ENCODE measurements at places on chromosomes 16 and 17.

GRCh38 chr16:31452631-31453106 lies 6.6 kb upstream of the ARMC5 start:
- no peak for DNase-seq

DNA sequence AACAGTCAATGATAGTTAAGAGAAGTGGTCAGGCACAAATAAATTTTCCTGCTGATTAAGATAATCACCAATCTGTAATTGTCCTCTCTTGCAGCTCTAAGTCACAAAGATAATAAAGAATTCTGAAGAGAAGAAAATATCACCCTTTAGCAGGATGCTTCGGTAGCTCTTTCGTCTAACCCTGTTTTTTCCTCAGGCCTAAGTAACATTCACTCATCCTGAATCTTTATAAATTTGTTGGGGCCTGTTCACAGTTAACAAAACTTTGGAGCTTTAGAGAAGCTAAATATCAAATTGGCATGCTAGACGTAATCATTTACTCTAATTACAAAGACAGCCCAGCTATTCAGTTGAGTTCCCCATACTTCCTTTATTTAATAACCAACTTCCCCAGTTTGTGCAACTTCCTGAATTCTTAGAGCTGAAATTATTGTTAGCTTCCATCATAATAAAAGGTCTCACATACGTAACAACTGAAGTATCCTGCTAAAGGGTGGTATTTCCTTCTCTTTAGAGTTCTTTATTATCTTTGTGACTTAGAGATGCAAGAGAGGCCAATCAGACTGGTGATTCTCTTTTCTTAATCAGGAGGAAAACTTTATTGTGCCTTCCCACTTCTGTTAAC lies 118.6 kb downstream of the TANGO6 start:
- no peak for DNase-seq

- DNase-seq = peak; percentile 87
Observed at GRCh38 chr16:81652798-81653505, 126.1 kb upstream of the PLCG2 start.

GRCh38 chr16:78179666-78180065 lies 80.2 kb downstream of the WWOX start:
- DNase-seq = no peak

DNA sequence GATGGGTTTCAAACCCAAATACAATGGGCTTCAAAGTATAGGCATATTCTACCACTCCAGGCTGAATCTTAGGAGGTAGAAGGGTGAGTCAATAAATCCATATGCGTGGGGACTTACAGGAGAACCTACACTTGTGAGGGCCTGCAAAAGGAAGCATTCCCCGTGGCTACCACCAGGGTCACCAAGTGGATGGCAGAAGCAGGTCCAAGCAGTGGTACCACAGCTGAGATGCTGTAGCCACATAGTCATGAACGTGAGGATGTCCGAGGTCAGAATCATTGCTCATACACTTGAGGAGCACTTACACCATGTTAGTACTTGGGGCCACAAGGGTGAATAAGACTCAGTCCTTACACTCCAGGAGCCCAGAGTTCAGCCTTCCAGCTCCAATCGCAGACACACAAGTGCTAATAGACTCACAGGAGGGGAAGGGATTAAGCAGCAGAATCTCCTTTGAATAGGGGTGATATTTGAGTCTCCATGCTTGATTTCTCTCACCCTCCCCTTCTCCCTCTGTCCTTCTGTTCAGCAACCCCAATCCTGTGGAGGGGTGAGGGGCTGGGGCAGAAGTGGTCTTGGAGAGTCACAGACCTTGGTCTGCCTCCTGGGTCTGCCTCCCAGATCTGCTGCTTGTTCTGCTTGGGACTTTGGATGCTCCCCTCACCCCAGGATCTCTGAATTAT lies 42.5 kb upstream of the ASIC2 start:
- no peak for DNase-seq

Measured in NCI-H1417 treated with DMSO at 0.1 percent for 48 hours (cell line).